ENCODE measurements at places on chromosomes 11 and 22. TPM values are rescaled to one million over a fixed set of nuclear protein-coding genes. Genes with fewer than 3 reads are reported as not detected.

DNA sequence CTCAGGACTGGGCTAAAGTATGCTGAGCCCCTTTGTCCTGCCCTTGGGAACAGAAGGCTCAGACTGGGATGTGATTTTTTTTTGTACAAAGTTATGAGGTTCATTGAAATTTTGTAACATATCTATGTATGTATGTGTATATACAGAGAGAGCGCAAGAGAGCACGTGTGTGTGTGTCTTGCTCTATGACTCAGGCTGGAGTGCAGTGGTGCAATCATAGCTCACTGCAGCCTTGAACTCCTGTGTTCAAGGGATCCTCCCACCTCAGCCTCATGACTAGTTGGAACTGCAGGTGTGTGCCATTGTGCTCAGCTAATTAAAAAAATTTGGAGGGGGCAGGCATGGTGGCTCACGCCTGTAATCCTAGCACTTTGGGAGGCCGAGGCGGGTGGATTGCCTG lies 5.7 kb downstream of the TMEM25 start:
- no peak for DNase-seq

DNA sequence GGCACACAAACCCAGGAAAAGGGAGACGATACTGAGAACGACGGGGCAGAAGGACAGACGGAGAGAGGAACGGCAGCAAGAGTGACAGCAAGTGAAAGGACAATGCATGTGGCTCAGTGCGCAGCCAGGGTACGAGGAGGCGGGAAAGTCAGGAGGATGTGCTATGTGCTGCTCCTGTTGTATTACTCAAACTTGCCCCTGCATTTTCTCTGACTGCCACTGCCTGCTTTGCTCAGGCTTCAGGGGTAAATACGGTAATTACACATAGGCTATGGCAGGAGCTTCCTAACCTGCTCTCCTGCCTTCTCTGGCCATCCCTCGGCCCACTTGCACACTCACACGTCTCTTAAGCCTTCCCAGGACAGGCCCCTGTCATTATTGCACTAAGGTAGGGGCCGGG lies 94.8 kb downstream of the FEZ1 start:
- no peak for DNase-seq

DNA sequence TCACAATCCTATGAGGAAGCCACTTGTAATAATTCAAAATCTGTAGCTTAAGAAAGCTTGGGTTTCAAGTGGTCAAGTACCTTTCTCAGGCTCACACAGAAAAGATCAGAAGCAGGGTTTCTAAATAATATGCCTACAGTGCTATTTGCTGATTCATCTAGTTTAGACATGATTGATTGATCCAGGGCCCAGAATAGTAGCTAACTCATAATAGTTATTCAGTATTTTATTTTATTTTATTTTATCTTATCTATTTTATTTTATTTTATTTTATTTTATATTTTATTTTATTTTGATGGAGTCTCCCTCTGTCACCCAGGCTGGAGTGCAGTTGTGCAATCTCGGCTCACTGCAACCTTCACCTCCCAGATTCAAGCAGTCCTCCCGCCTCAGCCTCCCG lies 15.9 kb upstream of the PANX3 start:
- DNase-seq, result no peak

GRCh38 chr11:58775066-58775708 lies 43.4 kb upstream of the GLYAT start:
- DNase-seq, result no peak

DNA sequence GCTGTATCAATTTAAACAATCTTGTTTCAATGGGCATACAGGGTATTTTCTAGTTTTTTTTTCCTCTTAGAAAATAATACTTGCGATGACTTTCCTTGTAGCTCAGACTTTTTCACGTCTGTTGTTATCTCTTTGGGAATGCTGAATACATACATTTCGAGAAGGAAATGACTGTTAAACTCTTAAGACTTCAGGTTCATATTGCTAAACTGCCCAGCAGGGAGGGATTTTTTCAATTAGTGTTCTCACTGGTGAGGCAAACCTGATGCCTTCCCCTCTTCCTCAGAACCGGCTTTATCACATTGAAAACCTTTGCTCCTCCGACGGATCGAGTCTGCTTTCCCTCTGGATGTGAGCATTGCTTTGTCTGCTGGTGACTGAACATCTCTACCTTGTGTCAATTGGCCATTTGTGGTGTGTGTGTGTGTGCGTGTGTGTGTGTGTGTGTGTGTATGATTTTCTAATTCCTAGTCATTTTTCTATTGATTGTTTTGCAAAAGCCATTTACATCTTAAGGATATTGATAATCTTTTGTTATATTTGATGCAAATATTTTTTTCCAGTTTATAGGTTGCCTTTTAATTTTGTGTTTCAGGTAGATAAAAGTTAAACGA lies 6.6 kb downstream of the NEAT1 start:
- DNase-seq, result no peak

DNA sequence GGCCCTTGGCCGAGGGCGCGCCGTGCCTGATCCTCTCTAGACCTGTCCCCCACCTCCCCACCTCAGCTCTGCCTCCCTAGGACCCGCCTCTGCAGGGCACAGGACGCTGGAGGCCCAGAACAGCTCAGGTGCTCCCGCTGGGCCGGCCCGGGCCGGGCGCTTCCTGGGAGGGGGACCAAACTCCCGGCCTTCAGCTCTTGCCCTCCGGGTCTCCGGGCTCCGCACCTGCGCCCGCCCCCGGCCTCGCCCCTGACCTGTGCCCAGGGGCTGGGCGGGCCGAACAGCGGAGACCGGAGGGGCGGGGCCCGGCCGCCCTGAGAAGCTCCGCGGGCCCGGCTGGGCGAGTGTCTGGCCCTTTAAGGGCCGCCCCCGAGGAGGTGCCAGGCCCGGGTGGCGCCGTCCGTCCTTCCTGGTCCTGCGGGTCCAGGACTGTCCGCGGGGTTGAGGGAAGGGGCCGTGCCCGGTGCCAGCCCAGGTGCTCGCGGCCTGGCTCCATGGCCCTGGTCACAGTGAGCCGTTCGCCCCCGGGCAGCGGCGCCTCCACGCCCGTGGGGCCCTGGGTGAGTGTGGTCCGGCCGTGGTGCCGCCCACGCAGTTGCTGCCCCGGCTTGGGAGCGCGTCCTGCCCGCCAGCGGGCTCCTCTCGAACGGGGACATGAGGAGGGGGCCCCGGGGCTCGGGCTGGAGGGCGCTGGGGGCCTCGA lies at the start of gene SSH3:
SSH3 (plus strand) TSS at position 399 of the 703 bp plus-strand sequence; CDS start at position 495, 96 bp downstream.
- DNase-seq, result peak; percentile 39

GRCh38 chr11:36488096-36488495 lies 22.0 kb downstream of the TRAF6 start:
- DNase-seq, result no peak

DNA sequence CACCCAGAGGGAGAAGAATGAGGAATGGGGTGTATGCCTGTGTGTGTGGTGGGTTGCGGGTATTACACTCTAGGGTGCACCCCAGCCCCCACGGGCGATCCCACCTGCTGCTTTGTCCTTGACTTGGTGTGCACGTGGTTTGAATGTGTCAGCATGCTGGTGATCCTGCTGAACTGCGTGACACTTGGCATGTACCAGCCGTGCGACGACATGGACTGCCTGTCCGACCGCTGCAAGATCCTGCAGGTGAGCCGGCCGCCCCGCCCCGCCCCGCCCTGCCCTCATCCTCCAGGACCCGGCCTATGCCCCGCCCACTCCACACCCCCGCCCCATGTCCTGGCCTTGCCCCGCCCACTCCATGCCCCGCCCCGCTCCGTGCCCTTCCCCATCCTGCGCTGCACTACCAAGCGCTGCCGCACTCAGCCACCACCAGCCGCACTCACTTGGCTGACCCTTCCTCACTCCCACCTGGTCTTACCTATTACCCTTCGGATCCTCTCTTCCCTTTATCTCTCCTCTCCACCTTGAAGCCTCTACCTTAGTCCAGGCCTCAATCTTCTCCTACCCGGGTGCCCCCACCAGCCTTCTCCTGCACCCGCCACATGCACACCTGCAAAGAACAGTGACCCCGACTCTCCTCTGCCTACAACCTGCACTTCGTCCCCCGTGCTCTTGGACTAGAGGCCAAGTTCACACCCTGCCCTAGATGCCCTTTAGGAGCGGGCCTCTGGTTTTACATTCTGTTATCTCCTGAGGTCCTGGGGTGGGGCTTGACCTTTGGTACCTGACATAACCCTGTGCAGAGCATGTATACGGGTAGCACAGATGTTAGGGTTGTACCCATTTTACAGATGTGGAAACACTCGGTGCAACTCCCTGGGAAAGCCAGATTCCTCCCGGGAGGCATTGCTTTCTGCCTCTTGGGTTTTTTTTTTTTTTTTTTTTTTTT lies 27.7 kb downstream of the CACNA1I start:
- peak; percentile 60 for DNase-seq

DNA sequence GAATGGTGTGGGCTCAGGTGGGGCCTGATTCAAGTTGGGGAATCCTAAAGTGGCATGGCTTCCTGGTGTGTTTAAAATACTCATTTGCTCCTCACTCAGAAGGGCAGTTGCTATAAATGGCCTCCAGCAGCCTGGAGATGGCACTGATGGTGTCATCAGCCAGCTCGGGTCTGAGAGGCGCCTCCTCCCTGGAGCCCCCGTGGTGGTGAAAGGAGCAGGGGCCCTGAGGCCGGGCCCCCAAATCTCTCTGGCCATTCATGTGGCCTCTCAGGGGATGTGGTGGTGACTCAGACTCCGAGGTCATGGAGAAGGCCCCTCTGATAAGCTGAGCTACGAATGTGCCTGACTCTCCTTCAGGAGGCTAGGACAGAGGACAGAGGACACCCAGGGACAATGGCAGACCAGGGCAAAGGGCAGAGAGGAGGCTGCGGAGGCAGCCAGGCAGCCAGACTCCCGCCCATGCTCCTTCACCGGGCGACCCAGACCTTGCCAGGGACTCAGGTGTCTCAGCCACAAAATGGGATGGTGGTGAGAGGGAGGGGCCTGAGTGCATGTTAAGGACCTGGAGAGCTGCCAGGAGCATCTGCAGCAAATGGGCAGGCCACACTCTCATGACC lies 129.2 kb downstream of the CTTN start:
- DNase-seq, result no peak

- no peak for DNase-seq
Measured at GRCh38 chr11:8603696-8604077, 9.7 kb upstream of the STK33 start.

DNA sequence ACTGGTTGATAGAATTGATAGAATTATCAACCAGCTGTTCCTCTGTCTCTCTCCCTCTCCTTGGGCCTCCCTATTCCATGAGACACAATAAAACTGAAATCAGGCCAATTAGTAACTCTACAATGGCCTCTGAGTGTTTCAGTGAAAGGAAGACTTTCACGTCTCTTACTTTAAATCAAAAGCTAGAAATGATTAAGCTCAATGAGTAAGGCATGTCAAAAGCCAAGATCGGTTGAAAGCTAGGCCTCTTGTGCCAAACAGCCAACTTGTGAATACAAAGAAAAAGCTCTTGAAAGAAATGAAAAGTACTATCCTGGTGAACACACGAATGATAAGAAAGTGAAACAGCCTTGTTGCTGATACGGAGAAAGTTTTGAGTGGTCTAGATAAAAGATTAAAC lies 16.6 kb downstream of the PIH1D2 start:
- DNase-seq, result no peak

DNA sequence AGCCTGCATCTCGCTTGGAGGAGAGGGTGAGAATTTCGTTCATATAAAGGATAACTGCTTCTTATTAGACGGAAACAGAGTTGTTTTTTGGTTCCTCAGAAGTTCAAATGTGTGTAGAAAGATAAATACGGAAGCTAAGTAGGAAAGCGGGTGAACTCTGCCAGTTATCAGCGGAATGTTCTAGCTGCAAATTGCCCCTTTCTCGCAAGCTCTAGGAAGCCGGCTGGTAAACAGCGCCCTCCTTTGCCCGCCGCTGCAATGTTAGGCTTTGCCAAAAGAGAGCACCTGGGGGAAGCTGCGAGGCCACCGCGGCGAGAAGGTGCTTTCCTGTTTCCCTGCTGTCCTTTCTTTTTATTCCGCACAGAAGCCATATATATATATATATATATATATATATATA lies 67.0 kb downstream of the IGLL5 start:
- DNase-seq, result peak; percentile 60

- DNase-seq, result no peak
Measured at GRCh38 chr11:75280770-75281468, 40.3 kb downstream of the TPBGL start.

GRCh38 chr11:113675003-113675561 lies 31.0 kb downstream of the TMPRSS5 start:
- DNase-seq, result no peak

DNA sequence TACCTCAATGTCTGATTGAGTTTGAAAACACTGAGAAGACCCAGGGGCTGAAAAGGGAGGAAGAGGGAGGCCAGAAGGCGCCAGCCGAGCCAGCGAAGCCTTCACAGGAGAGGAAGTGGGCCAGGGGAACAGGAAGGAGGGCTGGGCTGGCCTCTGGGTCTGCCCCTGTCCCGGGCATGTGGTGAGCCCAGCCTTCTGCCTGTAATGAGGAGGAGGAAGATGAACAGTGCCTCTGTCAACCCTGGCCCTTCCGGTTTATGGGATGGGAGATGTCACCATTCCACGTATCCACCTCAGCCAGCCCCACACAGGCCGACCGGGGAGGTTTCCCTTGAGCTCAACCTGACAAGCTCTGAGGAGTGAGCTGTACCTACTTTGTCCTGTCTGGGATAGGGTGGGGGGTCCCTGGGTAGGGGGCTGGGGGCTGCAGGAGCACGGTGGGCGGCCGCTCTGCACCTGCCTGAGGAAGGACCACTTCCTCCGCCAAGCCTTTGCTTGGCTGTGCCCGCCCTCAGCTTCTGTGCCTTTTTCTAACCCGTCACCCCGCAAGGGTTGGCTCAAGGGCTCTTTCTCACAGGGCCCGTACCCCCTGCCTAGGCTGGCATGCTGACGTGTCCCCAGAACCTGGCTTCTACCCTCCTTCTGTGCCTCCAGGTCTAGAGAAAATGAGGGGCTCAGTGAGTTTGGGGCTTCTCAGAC lies 2.0 kb downstream of the PARVG start:
- peak; percentile 19 for DNase-seq

KRTAP5-1 gene
- total RNA-seq, result not detected

HTR3B gene
- total RNA-seq, result not detected

APOBEC3A gene
- not detected for total RNA-seq

IFITM10 gene
- 0.72 TPM for total RNA-seq

MS4A5 gene
- not detected for total RNA-seq

CARD18 gene
- total RNA-seq, result not detected

CHRNA10 gene
- total RNA-seq, result 3.7 TPM

ROBO4 gene
- 0.59 TPM for total RNA-seq

CCDC87 gene
- total RNA-seq, result 0.32 TPM

BAIAP2L2 gene
- 3.2 TPM for total RNA-seq

Data from T-cell (primary cell).